ENCODE measurements at places on chromosomes 4 and X.
A peak's percentile ranks its signal among the peaks of the same experiment; 100 is the strongest.

GRCh38 chrX:138946926-138947325 lies 235.4 kb upstream of the FGF13 start:
- no peaks in the 10 kb centered on the region for H3K36me3 ChIP-seq
- H3K27ac ChIP-seq, result no peak overlapping the region
- H3K4me3 ChIP-seq, result no peak overlapping the region
- no peaks in the 10 kb centered on the region for H3K4me1 ChIP-seq
- no peak for DNase-seq

DNA sequence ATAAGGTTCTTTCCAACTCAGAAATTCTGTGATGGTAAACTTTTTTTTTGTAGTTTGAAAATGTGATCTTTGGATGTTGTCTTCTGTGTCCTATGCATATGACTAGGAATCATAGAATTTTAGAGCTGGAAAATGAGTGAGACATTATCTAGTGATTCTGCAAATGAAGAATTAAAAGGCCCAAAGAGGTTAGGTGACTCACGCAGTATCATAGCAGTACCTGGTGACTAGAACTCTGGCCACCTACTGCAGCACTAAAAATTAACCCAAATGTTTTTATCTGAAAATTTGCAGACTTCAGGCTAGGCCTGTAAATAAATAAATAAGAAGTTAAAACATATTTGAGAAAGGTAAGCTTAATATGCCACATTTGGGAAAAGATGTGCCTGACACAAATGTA lies 52.8 kb downstream of the NFKB1 start:
- no peak overlapping the region for H3K4me3 ChIP-seq
- peaks cover 31% of the 10 kb centered on the region for H3K36me3 ChIP-seq
- no peaks in the 10 kb centered on the region for H3K27me3 ChIP-seq
- peaks cover 31% of the 10 kb centered on the region for H3K4me1 ChIP-seq

GRCh38 chrX:3699821-3700381 lies 13.5 kb downstream of the PRKX start:
- DNase-seq, result no peak
- peaks cover 62% of the 10 kb centered on the region for H3K36me3 ChIP-seq
- peaks cover 44% of the 10 kb centered on the region for H3K4me1 ChIP-seq
- H3K27ac ChIP-seq, result peak overlapping the region; percentile 88
- peak overlapping the region; percentile 86 for H3K4me3 ChIP-seq
- no peaks in the 10 kb centered on the region for H3K27me3 ChIP-seq

GRCh38 chr4:61182915-61183314 lies 17.2 kb upstream of the ADGRL3 start:
- H3K36me3 ChIP-seq, result no peaks in the 10 kb centered on the region
- H3K27me3 ChIP-seq, result no peaks in the 10 kb centered on the region
- no peak overlapping the region for H3K27ac ChIP-seq
- DNase-seq, result no peak

GRCh38 chr4:176065435-176066291 lies at the start of gene WDR17:
WDR17 (plus strand) TSS chr4:176065841; CDS start chr4:176111581, 45,740 bp downstream.
- H3K4me3 ChIP-seq, result peak within 1 kb of the TSS; percentile 90
- no peak within 1 kb of the TSS for H3K27ac ChIP-seq
- peaks cover 9% of the 10 kb centered on the region for H3K4me1 ChIP-seq
- H3K27me3 ChIP-seq, result peaks cover 20% of the 10 kb centered on the region
- DNase-seq, result peak; percentile 70

GRCh38 chrX:23952984-23953907 lies 45.4 kb downstream of the CXorf58 start:
- peak overlapping the region; percentile 94 for H3K4me3 ChIP-seq
- peak; percentile 51 for DNase-seq
- H3K36me3 ChIP-seq, result peaks cover 2% of the 10 kb centered on the region
- peak overlapping the region; percentile 98 for H3K27ac ChIP-seq
- H3K27me3 ChIP-seq, result no peaks in the 10 kb centered on the region
- peaks cover 19% of the 10 kb centered on the region for H3K4me1 ChIP-seq

GRCh38 chr4:184541907-184542306 lies 67.6 kb upstream of the IRF2 start:
- H3K36me3 ChIP-seq, result peaks cover 2% of the 10 kb centered on the region
- H3K4me1 ChIP-seq, result peaks cover 37% of the 10 kb centered on the region
- DNase-seq, result no peak
- H3K4me3 ChIP-seq, result no peak overlapping the region

GRCh38 chr4:89894649-89895550 lies at the start of gene MMRN1:
MMRN1 (plus strand) TSS chr4:89894854; CDS start chr4:89894972, 118 bp downstream.
- no peaks in the 10 kb centered on the region for H3K36me3 ChIP-seq
- peak; percentile 4 for DNase-seq
- peak within 1 kb of the TSS; percentile 32 for H3K27ac ChIP-seq
- peak within 1 kb of the TSS; percentile 67 for H3K4me3 ChIP-seq

DNA sequence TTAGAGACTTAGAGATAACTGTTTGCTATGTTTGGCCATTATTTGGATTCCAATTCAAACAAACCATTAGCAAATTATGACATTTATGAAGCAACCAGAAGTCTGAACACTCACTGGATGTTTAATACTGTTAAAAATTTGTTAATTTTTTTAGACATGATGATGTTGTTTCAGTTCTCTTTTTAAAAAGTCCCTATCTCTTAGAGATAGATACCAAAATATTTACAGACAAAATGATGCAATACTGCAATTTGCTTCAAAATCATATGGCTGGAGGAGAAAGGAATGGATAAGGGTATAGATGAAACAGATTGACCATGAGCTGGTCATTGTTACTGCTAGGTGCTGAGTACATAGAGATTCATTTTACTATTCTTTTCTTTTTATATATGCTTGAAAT lies 534.6 kb downstream of the BCOR start:
- no peaks in the 10 kb centered on the region for H3K27me3 ChIP-seq
- no peak overlapping the region for H3K27ac ChIP-seq
- no peaks in the 10 kb centered on the region for H3K4me1 ChIP-seq
- DNase-seq, result no peak
- no peak overlapping the region for H3K4me3 ChIP-seq
- H3K36me3 ChIP-seq, result no peaks in the 10 kb centered on the region

DNA sequence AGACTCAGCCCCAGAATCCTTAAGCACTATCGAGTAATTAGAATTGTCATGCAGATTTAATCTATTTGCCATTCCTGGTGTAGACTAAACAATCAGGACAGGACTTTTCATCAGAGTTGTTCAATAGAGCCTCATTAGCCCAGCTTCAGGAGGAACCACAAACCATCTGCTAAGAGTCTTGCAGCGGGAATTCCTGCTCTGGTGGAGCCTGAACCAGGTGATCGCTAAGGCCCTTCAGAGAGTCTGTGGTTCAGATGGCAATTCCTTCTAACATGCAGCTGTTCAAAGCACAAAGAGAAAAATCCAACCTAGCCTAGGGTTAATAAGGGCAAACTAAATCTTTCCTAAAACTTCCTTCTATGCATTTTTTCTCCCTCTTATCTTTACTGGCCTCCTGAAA lies 119.1 kb upstream of the CPEB2 start:
- H3K36me3 ChIP-seq, result no peaks in the 10 kb centered on the region
- H3K4me1 ChIP-seq, result no peaks in the 10 kb centered on the region
- H3K27me3 ChIP-seq, result peaks cover 2% of the 10 kb centered on the region
- H3K27ac ChIP-seq, result no peak overlapping the region

- H3K4me3 ChIP-seq, result peak overlapping the region; percentile 37
- H3K4me1 ChIP-seq, result peaks cover 38% of the 10 kb centered on the region
- no peak for DNase-seq
Observed at GRCh38 chr4:122658377-122658776, 37.5 kb upstream of the IL21 start.

- H3K27me3 ChIP-seq, result peaks cover 2% of the 10 kb centered on the region
- H3K36me3 ChIP-seq, result no peaks in the 10 kb centered on the region
- no peaks in the 10 kb centered on the region for H3K4me1 ChIP-seq
- H3K27ac ChIP-seq, result no peak overlapping the region
Observed at GRCh38 chr4:148425327-148426110, 16.7 kb downstream of the NR3C2 start.

DNA sequence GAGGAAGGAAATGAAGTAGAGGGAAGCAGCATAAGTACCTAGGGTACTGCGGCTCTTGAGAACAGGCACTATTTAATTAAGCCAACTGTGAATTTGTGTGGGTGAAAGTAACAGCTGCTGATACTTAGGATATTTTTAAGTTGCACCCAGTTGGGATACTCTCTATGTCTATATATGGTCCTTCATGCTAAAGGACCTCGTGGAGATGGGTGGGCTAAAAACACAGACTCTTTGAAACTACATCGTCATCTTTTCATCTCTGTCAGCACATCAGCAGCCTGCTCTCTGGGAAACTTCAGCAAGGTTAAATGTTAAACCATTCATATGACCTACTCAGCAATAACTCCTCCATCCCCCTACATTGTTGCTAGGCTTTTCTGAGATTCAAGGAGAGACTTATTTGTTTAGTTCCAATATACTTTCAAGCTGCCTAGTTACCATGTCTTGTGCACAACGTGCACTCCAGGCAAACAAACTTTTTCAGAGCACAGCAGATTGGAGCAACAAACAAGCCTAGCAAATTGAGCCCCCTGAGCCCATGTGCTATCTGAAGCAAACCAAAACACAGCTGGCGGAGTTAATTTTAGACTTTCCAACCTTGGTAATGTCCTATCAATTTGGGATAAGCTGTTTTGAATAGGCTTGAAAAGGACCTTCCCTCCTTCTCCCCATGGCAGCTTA lies 6.2 kb upstream of the MOB1B start:
- H3K36me3 ChIP-seq, result no peaks in the 10 kb centered on the region
- H3K4me3 ChIP-seq, result no peak overlapping the region
- H3K27me3 ChIP-seq, result peaks cover 4% of the 10 kb centered on the region
- no peaks in the 10 kb centered on the region for H3K4me1 ChIP-seq

DNA sequence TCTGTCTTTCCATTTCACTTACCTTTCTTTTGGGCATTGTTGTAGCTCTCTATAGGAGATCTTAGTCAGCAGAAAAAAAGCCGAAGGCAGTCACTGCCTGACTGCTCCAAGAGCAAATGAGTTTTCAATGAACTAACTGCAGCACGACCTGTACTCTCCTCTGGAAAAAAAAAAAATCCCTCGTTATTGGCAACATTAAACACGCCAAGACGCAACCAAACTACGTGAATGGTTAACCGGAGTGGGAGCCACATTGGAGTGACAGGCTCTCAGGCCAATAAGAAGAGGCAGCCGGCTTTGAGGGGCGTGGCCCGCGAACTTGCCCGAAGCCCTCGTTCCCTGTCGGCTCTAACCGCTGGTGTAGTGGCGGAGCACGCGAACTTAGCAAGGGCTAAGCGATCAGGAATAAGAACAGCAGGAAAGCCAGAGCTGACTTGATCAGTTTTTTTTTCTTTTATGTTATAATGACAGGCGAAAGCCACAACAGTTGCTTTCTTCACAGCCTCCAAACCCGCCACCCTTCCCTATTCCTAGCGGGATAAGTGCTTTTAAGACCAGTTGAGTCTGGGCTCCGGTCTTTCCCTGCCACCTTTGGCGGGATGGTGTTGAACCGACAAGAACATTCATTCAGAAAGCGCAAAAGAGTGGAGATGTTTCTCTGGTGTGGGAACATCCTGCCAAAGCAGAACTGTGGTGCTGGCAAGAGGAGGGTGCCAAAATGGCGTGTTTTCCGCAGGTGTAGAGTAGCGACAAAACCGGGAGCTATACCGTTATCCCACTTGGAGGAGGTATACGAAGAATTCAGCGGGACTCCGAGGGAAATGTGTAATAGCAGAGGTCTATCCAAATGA lies 80.0 kb downstream of the HMGN5 start:
- DNase-seq, result peak; percentile 83
- no peaks in the 10 kb centered on the region for H3K36me3 ChIP-seq
- H3K27me3 ChIP-seq, result peaks cover 12% of the 10 kb centered on the region
- H3K27ac ChIP-seq, result peak overlapping the region; percentile 89

GRCh38 chr4:149987330-149988086 lies 90.7 kb upstream of the DCLK2 start:
- peaks cover 14% of the 10 kb centered on the region for H3K4me1 ChIP-seq
- DNase-seq, result no peak
- no peaks in the 10 kb centered on the region for H3K27me3 ChIP-seq
- no peak overlapping the region for H3K4me3 ChIP-seq

- H3K36me3 ChIP-seq, result no peaks in the 10 kb centered on the region
- H3K4me1 ChIP-seq, result no peaks in the 10 kb centered on the region
- H3K4me3 ChIP-seq, result no peak overlapping the region
- no peak overlapping the region for H3K27ac ChIP-seq
Observed at GRCh38 chr4:62159306-62159705, 959.2 kb downstream of the ADGRL3 start.

DNA sequence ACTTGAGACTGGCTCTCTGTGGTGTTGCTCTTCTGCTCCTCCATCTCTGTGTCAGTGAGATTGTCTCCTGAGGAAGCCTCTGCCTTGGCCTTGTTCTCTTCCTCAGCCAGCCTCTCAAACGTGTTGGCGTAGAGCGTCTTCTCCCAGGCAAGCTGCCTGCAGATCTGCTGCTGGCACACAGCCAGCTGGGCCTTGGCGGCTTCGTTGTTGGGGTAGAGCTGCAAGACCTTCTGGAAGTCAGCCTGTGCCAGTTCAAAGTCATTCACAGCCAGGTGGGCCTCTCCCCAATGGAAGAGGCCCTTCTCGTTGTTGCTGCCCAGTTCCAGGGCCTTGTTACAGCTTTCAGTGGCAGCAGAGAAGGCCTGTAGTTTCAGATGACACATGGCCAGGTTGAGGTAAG lies 159.1 kb downstream of the NDST3 start:
- no peaks in the 10 kb centered on the region for H3K36me3 ChIP-seq
- no peak overlapping the region for H3K4me3 ChIP-seq
- no peak for DNase-seq
- no peaks in the 10 kb centered on the region for H3K4me1 ChIP-seq

- peaks cover 15% of the 10 kb centered on the region for H3K4me1 ChIP-seq
- H3K36me3 ChIP-seq, result peaks cover 12% of the 10 kb centered on the region
- peak; percentile 45 for DNase-seq
Observed at GRCh38 chrX:15336023-15336413, 695 bp upstream of the PIGA start.

DNA sequence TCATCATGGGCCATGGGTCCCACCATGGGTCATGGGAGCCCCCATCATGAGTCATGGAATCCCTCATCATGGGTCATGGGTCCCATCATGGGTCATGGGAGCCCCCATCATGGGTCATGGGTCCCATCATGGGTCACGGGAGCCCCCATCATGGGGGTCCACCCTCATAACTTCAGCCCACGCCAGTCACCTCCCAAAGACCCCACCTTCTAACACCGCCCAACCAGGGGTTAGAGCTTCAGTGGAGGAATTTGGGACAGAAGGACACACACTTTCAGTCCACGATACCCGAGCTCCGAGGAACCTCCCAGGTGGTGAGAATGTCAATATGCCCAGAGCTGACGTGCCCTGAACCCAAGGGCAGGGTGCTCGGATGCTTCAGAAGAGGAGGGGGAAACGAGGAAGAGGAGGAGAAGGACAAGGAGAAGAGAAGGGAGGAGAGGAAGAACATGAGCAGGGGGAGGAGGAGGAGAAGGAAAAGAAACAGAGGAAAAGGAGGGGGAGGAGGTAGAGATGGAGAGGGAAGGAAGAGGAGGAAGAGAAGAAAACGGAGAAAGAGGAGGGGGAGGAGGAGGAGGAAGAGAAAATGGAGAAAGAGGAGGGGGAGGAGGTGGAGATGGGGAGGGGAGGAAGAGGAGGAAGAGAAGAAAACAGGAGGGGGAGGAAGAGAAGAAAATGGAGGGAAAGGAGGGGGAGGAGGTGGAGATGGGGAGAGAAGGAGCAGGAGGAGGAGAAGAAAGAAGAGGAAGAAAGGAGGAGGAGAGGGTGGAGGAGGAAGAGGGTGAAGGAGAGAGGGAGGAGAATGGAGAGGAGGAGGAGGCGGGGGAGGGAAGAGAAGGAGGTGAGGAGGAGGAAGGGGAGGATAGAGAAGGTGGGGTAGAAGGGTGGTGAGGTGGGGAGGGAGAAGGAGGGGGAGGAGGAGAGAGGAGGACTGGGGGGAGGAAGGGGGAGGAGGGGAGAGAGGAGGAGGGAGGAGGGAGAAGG lies 17.7 kb downstream of the IL3RA start:
- no peak overlapping the region for H3K4me3 ChIP-seq
- H3K36me3 ChIP-seq, result peaks cover 48% of the 10 kb centered on the region
- peaks cover 5% of the 10 kb centered on the region for H3K4me1 ChIP-seq
- no peaks in the 10 kb centered on the region for H3K27me3 ChIP-seq

- peaks cover 10% of the 10 kb centered on the region for H3K4me1 ChIP-seq
- H3K36me3 ChIP-seq, result no peaks in the 10 kb centered on the region
- H3K27me3 ChIP-seq, result peaks cover 2% of the 10 kb centered on the region
- no peak overlapping the region for H3K4me3 ChIP-seq
- H3K27ac ChIP-seq, result no peak overlapping the region
Observed at GRCh38 chr4:119136546-119136945, 914 bp downstream of the MYOZ2 start.
